ENCODE measurements at places on chromosomes 4 and X.

DNA sequence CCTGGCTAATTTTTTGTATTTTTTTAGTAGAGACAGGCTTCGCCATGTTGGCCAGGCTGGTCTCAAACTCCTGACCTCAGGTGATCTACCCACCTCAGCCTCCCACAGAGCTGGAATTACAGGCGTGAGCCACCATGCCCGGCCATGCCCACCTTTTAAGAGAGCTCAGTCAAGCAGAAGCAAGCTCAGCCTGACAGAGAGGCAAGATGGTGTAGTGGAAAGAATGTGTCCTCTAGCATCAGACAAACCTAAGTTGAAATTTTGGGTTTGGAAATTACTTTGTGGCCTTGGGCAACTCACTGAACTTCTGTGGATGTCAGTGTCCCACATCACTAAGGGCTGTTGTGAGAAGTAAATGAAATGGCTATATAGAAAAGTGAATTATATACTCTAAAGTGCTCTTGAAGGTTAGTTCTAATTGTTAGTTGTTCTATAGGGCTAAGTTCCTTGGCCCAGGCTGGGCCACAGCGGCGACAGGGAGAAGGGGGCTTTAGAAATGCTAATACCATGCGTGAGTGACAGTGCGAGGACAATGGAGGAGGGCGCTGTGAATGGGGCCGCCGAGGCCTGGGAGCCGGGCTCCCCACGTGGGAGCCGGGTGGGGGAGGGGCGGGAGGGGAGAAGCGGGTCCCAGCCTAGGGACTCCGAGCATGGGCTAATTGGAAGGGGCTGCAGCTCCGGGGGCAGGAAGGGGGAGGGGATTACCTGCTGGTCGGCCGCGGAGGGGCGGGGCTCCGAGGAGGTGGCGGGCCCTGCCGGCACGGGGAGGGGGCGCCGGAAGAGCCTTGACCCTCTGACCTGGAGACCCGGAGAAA lies 15.6 kb downstream of the PJA1 start:
- DNase-seq, result no peak

DNA sequence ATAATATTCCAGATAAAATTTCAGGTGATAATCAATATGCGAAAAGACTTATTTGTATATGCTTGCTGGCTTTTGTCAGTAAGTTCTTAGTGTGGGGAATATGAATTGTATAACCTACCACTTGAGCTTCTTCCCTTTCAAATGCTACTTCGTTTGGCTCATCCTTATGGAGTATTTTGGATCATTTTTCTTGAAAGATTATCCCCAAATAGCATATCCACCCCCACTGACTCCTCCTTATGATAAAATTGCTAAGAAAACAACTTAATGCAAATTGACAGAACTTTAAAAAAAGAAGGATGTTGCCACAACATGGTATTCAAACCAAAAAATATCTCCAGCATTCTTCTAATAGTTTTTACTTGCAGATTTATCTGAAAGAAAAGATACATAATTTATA lies 393.3 kb downstream of the PPP3CA start:
- DNase-seq, result no peak

DNA sequence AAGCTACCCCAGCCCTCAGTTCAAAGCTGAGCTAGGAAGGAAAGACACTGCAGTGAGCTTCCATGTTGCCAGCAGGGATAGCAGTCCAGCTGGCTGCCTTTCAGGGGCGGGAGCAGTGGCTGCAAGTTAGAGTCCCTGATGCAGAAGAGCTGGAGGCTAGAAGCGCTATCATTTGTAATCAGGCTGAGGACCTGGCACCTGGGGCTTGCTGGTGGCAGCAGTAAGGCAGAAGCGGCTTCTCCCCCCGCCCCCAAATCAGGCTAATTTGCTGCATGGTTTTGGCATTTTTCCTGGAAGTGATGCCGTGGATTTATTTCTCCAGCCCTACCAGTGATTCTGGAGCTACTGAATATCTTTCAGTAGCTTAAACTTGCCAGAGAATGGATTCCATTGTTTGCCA lies 203.3 kb downstream of the CLCN4 start:
- DNase-seq, result no peak

GRCh38 chr4:184649971-184650855 lies 675 bp downstream of the PRIMPOL start:
- DNase-seq, result no peak

GRCh38 chr4:101348367-101348827 lies 1.1 kb upstream of the PPP3CA start:
- no peak for DNase-seq
